Ecto neural progenitor cell (in vitro differentiated cells): ENCODE measurements at places on chromosomes 6 and 20.

- no peak for DNase-seq
Observed at GRCh38 chr6:157980288-157981131, 1.2 kb upstream of the SYNJ2 start.

DNA sequence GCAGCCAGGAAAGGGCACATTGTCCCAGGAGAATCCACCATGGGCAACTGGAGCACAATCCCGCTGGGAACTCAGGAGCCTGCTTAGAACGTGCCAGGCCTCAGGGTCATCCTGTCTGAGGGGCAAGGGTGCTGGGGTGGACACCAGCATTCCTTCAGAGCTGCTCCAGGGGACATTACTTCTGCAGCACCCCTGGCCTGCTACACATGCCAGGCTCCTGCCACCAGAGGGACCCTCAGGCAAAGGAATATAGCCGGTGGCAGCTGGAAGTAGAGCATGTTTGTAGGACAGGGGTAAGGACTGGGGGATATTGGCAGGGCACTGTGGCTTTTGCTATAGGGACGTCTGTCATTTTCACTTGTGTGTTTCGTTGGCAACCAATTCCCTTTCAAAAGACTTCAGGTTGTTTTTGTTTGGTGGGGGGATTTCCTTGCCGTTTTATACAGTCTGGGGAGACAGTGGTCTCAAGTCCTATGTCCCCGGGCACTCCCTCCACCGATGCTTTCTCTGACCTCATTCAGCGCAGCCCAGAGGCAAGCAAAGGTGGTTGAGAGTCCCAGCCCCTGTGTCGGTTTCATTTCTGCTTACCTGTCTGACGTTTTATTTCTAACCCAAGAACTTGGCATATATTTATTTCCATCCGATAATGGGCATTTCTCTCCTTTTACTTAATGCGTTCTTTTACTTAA, 130.8 kb downstream of the JPH2 start:
- DNase-seq = peak; percentile 60

DNA sequence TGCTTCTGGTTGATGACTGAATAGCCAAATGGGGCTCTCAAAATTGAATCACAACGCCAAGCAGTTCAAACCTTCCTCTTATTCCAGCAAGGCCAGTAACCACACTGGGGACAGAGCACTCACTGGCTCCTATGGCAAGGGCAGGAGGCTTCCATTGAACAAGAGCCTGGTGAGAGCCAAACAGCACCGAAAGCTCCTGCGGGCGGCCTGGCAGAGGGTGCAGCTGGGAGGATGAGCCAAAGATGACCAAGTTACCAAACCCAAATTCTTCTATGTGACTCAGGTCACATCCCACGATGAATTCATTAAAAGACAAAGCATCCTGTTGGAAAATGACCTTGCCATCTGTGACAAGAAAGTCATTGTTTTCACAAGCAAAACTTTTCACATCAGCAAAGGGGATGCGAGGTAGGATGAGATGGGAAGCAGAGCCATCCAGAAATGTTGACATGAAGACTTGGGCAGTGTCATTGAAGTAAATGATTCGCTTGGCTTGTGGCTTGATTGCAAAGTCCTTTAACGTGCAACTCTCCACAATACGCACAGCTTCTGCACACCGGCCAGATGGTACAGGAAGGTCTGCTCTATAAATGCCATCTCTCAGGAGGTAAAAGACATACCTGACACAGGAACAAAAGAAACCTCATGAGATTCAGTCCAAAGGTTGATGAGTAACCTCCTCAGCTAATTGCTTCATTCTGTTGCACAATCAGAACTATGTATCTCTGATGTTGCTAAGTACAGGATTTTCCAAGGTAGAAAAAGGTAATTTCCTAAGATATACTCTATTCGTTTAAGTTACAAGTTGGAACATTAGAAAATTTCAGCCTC, 36.3 kb downstream of the ROS1 start:
- no peak for DNase-seq

DNA sequence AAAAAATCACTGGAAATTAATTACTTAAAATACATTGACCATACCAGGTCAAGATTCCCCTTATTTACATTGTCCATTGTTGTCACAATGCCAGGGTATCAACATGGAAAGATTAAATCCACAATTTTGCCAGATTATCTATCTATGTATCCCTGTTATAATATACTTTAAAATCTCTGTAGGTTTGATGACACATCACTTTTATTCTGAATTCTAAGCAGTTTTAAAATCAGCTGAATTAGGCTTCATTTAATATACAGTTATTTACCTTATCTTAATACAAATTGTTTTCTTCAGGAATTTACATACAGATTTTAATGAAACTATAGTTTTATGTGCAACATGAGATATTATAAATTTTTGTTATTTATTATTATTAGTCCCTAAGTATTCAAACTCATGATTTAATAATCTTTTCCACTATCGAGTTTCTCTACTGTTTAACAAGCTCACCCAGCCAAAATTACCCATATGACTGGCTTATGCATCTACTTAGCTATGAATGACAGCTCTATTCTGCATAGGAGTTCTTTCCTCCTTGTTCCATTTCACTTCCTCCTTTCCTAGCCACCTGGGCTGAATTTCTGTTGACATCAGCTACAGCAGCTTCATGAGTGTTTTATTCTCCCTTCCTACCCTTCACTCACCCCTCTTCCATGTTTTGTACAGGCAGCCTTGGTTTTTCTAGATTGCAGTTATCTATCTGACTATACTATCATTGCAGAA, 654.2 kb upstream of the MAP3K7 start:
- no peak for DNase-seq

- DNase-seq = no peak
Observed at GRCh38 chr20:14342918-14343317, 5.5 kb upstream of the FLRT3 start.

- DNase-seq = no peak
Observed at GRCh38 chr6:5942591-5942990, 64.1 kb downstream of the NRN1 start.

DNA sequence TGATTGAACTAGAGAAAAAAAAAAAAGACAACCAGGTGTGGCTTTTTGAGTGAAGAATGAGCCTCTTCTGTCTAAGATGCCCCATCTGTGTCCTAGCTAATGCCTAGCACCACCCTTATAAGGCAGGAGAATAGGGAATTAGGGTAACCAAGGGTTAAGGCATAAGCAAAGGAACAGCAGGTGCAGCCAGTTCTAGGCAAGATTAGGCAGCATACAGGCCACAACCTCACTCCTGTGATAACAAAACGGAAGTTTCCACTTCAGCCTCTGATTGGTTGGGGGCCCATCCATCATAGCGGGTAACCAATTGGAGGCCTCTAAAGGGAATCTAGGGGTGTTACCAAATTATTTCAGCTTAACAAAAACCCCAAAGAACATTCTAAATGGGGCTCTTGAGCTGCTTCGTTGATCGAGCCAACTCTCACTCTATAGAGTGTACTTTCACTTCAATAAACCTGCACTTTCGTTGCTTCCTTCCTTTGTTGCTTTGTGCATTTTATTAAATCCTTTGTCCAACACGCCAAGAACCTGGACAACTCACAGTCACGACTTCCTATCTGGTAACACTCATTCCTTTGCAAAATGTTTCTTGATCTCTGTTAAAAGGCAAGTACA, 61.9 kb upstream of the TAGAP start:
- DNase-seq = no peak

DNA sequence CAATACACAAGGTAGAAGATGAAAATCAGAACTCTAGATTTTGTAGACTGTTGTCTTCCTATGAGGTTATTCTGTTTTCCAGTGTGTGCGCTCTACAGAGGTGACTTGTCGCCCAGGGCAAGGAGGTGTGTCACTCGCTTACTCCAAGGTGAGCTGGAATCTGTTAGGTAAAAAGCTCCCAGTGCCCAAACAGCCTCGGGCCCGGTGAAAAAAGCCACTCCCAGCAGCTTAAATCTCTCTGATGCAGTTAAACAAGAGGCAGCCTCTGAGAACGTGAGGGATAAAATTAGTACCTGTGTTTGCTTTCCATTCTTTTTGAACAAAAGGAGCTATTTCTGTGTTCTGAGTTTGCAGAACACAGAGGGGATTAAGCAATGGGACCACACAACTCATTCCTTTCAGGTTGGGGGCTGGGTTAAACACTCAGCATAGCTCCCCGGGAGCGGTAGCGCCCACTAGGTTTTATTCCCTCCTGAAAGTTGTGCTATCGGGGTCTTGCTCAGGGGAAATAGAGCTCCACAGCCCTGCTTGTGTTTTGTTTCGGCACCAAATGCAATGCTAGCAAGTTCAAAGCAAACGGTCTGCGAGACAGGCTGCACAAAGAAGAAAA, 181.2 kb downstream of the FOXA2 start:
- no peak for DNase-seq

DNA sequence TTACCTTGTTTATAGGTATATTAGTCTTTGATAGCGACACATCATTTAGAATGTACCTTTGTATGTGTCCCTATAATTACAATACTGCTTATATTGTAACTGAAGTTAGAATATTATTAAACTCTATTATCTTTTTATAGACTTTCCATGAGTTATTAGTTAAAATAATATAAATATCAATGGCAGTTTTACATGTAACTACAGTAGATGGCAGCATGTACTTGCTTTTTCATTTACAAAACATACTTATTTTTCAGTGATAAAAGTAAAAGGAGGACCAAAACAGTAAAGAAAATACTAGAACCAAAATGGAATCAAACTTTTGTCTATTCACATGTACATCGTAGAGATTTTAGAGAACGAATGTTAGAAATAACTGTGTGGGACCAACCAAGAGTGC, 364.3 kb downstream of the RIMS1 start:
- DNase-seq = no peak

- no peak for DNase-seq
Observed at GRCh38 chr20:11178946-11179654, 505.3 kb upstream of the JAG1 start.

GRCh38 chr20:20643927-20644326, 68.5 kb downstream of the RALGAPA2 start:
- DNase-seq = no peak

- DNase-seq = no peak
Observed at GRCh38 chr20:45892049-45892825, 1.1 kb downstream of the CTSA start.

GRCh38 chr6:165055231-165055630, 254.2 kb downstream of the C6orf118 start:
- DNase-seq = no peak

DNA sequence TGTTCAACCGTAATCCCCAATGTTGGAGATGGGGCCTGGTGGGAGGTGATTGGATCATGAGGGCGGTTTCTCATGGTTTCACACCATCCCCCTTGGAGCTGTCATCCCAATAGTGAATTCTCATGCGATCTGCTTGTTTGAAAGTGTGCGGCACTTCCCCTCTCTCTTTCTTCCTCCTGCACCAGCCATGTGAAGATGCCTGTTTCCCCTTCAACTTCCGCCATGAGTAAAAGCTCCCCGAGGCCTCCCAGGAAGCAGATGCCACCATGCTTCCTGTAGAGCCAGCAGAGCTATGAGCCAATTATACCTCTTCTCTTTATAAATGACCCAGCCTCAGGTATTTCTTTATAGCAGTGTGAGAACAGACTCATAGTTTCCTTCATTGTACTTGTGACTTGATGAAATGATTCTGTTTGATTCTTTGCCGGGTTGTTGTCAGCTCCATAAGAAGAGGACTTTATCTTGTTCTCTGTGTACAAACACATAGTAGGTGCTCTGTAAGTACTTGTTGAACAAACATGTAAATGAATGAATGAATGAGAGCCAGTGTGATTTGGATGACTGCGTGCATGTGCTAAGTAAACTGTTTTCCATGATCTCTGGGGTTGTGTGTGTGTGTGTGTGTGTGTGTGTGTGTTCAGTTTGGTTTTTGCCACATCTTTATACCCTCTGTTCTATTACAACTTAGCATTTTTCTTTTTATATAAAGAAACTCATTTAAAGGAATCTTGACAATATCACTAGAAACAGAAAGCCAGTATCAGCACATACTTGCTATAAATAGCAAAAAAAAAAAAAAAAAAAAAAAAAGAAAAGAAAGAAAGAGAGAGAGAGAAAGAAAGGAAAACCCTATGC, 22.5 kb upstream of the PTGIS start:
- DNase-seq = no peak

DNA sequence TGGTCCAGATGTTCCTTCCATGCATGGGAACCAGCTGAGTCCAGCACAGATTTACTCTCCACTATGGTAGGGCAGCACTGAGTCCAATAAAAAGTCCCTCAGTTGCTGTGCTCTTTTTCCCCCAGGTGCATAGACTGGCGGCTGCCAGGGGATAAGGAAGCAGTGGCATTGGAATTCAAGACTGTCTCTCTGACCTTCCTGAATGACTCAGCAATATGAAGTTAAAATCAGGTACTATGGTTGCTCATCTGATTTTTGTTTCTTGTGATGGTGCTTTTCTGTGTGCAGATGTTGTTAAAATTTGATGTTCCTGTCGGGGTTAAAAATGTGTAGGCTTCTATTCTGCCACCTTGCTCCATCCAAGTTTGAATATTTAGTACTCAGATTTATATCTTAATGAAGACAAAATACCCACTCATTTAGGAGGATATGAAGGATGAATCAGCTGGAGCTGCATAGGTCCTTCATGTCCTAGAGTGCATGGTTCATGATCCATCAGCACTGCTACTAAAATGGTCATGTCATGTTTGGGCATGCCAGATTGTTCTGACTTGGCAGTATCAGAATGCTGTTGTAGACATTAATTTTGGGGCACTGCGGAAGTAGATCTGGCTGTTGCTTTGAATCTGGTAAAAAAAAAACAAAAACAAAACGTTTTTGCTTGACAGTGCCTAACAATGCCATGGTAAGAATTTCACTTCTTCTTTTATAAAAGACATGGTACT, 321.2 kb upstream of the MAP3K7 start:
- no peak for DNase-seq
